ENCODE measurements at places on chromosomes 11 and 22.
A peak's percentile ranks its signal among the peaks of the same experiment; 100 is the strongest.

DNA sequence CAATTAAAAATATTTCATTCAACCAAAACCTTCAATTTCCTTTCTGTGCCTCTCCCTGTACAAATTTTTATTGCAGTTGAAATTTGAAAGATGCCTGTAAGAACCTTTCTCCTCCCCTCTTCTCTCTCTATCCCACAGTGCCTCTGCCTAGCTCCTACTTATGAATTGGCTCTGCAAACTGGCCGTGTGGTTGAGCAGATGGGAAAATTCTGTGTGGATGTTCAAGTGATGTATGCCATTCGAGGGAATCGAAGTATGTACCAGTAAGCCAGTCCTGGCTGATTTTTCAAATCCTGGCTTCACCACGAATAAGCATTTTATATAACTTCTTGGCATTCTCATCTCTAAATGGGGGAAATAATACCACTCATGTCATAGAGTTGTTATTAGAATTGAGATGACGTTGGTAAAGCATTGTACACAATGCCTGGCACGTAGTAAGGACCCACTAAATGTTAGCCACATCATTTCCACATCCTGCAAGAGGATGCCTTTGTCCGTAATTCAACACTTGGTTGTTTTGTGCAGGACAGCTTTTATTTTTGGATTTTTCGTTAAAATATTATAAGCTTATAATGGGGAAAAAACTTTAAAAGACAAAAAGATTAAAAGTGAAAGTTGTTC is 6.0 kb downstream of the DDX25 start:
- no peak for DNase-seq

DNA sequence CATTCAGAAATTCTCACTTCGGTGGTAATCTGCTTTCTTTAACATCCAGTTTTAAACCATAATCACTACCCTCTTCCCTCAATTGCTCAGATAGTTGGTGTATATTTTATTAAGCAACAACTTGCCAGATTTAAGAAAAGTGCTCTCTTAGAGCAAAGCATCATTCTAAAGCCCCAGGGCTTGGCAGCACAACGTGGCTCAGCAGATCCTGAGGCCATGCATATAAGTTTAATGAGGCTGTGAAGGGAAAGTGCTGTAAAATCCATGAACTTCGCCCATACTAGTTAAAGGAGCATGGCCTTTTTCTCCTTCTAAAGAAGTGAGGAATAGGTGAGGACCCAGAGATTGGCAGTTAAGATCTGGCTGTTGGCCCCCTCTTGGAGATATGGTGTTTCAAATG is 482.3 kb upstream of the CCDC90B start:
- DNase-seq: no peak

DNA sequence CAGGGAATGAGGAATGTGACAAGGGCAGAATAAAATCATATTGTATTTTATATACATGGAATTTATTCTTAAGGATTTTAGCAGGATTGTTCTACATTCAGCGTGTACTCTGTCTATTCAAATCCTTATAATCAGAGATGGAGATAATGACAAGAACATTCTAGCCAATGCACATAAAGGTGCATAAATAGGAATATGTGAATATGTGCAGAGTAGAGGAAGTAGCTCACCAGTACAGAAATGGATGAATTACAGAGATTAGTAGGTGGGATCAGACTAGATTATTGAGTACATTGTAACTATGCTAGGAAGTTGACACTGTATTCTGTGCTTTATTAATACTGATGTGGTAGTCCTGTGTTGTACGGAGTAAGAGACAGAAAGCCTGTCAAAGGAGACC is 1308.8 kb downstream of the FAM181B start:
- DNase-seq: no peak

- no peak for DNase-seq
These were observed 521.8 kb downstream of the MIAT start for GRCh38 chr22:27179161-27179560.

DNA sequence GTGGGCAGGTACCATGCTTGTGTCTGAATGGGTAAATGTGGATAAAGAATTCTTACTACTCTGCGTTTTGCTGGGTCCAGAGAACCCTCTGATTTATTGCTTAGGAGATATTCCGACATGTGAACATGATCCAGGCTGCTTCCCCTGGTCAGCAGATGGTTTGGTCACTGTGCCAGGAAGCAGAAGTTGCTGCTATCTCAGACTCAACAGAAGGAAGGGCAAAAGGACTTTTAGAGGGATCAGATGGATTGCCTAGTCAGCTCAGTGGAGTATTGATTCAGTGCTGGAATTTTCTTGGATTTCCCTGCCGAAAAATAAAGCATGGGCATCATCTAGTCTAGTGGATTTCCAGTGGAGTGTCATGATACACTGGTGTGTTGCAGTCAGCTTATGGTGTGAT is 440.1 kb downstream of the NTM start:
- DNase-seq: no peak

GRCh38 chr22:21032037-21032867 is at the start of gene SLC7A4:
Gene SLC7A4, minus strand, starts transcription at chr22:21032561. Its CDS starts 749 bp downstream, at chr22:21031812.
- DNase-seq: no peak

DNA sequence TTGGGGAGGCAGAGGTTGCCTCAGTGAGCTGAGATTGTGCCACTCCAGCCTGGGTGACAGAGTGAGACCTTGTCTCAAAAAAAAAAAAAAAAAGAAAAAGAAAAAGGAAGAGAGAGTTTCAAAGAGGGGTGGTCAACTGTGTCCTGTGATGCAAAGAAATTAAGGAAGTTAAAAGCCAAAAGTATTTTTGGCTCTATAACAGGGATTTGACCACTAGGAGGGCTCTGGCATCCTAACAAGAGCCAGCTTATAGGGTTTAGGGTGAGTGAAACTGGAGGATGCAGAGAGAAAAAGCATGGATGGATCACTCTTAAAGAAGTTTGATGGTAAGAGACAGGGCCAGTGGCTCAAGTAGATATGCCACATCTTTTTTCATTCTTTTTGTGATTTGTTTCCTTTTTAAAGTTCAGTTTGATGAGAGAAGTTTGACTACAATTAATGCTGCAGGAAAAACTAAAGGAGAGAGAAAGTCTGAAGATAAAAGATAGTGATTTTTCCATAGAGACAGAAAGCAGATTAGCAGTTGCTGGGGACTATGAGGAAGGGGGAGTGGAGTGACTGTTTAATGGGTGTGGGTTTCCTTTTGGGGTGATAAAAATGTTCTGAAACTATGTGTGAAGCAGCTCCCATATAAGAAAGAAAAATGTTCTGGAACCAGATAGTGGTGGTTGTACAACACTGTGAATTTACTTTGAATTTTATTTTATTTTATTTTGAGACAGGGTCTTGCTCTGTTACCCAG is 11.1 kb upstream of the MICAL2 start:
- no peak for DNase-seq

DNA sequence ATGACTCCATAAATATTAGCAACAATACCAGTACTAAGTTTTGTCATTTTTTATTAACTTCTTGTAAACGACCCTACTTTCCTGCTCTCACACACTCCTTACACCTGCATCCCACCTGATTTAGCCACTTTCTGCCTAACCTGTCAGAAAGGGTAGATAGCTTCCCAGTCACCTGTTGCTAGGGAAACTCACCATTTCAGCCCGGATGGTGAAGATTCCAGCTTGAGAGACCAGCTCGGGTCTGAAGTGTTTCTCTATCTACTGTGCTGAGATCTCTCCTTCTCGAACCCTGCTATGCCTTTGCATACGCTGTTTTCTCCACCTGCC is at the start of gene PARVG:
PARVG (plus strand) TSS at position 220 of the 327 bp plus-strand sequence. CDS start 2,405 bp downstream, outside the sequence.
- DNase-seq: no peak

- no peak for DNase-seq
These were observed 81.2 kb upstream of the ARHGAP32 start for GRCh38 chr11:129273322-129273721.

- no peak for DNase-seq
These were observed 1.3 kb upstream of the KMT5B start for GRCh38 chr11:68214173-68215086.

DNA sequence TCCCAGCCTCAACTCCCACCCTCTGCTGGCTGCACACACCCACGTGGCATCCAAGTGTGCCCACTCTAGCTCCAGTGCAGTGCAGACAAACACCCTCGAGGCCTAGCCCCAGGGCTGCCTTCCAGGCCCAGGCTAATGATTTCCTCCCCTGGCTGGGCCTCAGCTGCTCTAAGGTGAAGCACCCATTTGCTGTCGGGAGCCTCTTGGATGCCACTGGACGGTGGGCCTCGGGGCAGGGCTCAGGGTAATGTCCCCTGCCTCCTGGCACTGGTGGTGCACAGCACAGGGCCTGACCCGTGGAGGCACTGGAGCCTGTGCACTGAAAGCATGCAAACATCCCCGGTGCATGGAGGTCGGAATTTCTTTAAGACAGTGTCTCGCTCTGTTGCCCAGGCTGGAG is 635.2 kb downstream of the TBC1D22A start:
- no peak for DNase-seq

- peak; percentile 46 for DNase-seq
These were observed 62.5 kb downstream of the FEZ1 start for GRCh38 chr11:125433454-125434121.

GRCh38 chr11:8584082-8584481 is 9.9 kb downstream of the STK33 start:
- DNase-seq: peak; percentile 56

DNA sequence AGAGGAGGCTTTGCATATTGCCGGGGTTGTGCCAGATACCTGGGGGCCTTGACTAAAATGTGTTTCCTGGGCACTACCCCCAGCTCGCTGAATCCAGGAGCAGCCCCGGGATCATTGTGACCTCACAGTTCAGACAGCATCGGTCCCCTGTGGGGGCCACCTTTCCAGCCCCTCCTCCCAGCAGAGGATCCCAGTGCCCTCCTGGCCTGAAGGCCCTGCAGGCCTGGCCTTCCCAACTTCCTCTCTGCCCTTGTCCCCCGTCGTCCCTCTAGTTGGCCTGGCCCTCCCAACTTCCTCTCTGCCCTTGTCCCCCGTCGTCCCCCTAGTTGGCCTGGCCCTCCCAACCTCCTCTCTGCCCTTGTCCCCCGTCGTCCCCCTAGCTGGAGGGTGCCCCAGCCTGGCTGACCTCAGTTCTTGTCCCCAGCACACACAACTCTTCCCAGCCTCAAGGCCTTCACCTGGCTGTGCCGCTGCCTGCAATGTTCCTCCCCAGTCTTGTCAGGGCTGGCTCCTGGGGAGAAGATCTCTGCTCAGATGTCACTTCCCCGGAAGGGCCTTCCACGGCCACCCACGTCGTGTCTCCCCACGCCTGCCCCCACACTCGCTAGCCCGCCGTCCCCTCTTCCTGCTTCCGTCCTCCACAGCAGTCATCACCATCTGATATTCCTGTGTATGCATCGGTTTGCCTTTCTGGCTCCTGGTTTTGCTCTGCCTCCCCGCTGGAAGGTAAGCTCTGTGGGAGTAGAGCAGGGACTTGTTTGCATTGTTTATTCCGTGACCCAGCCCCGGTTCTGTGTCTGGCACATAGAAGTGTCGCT is 12.6 kb upstream of the ANO1 start:
- DNase-seq: no peak

- DNase-seq: no peak
These were observed 51.2 kb downstream of the KCNJ4 start for GRCh38 chr22:38403812-38404211.

GRCh38 chr11:20112291-20113148 is 47.8 kb downstream of the DBX1 start:
- DNase-seq: peak; percentile 97

- no peak for DNase-seq
These were observed 215.1 kb downstream of the TMEM135 start for GRCh38 chr11:87252869-87253268.

GRCh38 chr11:72238040-72238450 is 5.9 kb downstream of the PHOX2A start:
- DNase-seq: peak; percentile 18

- no peak for DNase-seq
These were observed 378.7 kb upstream of the RAG2 start for GRCh38 chr11:36976741-36977140.

- no peak for DNase-seq
These were observed 203.1 kb downstream of the RAB38 start for GRCh38 chr11:87972133-87972532.

- DNase-seq: no peak
These were observed 12.4 kb downstream of the ANO9 start for GRCh38 chr11:429391-429790.

GRCh38 chr11:27304514-27304913 is 58.5 kb downstream of the CCDC34 start:
- DNase-seq: no peak

DNA sequence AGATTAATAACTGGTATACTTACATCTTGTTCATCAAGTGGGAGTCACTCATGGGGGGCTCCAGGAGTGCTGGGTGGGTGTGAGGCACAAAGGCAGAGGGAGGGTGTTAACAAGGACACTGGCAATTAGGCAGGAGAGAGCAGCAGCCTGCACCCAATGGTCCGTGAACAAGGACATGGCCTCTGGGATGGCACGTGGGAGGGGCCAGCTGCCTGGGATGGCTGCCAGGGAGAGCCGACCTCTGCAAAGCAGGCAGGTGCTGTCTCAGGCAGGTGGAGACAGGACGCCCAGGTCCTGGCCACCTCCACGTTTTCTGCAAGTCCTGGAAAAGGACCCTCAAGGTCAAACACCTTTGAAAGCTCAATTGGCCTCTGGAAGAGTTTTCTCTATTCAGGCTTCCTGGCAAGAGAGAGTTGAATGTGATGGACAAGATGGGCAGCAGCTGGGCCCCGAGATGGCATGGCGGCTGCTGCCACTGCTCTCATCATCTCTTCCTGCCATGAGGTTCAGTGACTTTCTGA is 257.1 kb downstream of the BUD13 start:
- DNase-seq: no peak

- no peak for DNase-seq
These were observed 232.2 kb downstream of the FAM76B start for GRCh38 chr11:95557376-95557775.

DNA sequence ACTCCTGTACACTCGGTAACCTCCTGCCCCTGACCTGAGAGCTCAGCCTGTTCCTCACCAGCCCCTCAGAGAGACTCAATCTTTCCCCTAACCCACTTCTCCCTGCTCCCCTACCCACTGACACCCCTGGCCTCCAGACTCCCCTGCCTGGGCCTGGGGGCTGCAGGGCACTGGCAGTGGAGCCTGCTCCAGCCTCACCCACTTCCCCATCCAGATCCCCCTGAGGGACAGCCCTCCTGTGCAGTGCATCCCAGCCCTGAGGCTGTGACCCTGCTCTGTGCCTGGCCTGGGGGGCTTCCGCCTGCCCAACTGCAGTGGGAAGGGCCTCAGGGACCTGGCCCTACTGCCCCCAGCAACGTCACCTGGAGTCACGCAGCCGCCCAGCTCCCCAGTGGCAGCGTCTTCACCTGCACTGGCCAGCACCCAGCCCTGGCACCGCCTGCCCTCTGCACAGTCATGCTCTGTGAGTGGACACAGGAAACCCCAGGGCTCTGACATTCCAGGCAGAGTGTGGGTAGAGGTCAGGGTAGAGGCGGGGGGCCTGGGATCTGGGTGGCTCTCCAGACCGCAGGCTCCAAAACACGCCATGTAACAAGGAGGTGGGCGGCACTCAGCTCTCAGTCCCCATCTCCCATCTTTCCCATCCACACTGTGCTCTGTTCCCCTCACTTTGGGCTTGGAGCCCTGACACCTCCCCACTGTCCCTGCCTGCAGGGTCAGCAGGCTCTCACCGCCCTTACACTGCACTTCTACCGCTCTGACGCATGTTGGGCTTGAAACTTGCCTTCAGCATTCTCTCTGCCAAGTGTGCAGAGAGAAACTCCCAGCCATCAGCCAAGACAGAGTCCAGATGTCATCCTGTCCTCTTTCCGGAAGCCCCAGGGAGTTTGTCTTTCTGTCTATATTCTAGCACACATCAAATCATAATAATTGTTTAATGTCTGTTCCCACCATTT is 5.1 kb downstream of the VSIG10L2 start:
- DNase-seq: no peak

GRCh38 chr11:304915-305843 is 2.4 kb upstream of the IFITM2 start:
- peak; percentile 30 for DNase-seq
